ENCODE measurements at places on chromosomes 4 and X.

DNA sequence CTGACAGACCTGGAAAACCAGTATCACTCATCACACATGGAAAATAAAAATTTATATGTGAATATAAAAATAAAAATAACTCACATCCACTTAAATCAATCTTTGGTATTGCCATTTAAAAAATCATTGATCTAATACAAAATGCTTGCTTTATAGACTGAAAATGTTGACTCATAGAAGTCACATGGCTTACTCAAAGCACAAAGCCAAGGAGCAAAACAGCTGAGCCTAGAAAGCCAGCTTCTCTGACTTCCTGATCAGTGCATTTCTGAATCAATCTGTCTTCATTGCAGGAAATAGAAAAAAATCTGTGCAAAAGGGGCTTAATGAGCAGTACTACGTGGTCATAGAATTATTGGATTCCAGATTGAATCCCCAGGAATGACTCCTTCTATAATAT is 176.9 kb upstream of the HS3ST1 start:
- DNase-seq = no peak

DNA sequence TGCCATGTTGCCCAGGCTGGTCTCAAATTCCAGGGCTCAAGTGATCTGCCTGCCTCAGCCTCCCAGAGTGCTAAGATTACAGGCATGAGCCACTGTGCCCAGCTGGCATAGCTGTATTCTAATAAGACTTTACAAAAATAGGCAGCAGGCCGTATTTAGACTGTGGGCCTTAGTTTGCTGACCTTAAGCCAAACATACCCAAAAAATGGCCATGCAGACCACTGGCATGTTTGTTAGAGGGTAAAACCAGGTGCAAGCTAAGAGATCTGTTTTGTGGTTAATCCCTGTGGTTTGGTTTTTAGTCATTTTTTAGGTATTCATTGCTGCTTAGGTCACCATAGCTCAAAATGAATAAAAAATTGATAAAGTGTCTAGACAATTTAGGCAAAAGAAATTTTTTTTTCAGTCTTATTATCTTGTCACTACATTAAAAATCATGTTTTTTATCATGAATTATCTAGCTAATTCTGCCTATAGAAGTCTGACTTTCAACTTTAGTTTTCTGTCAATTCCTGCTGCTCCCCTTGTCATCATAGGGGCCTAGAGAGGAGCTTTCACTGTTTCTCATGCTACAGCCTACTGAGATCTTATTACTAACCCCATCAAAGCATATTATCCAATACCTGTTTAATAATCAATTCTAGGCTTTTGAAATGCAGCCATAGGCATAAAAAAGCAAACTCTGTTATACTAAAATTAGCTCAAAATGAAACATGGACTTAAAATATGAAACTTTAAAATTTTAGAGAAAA is 7.5 kb upstream of the SPINK2 start:
- no peak for DNase-seq

- no peak for DNase-seq
Measured at GRCh38 chrX:117839544-117839943, 277.1 kb downstream of the KLHL13 start.

- DNase-seq = no peak
Measured at GRCh38 chr4:175946472-175947116, 119.0 kb upstream of the WDR17 start.

GRCh38 chrX:21374994-21375707 is 933 bp downstream of the CNKSR2 start:
- no peak for DNase-seq

DNA sequence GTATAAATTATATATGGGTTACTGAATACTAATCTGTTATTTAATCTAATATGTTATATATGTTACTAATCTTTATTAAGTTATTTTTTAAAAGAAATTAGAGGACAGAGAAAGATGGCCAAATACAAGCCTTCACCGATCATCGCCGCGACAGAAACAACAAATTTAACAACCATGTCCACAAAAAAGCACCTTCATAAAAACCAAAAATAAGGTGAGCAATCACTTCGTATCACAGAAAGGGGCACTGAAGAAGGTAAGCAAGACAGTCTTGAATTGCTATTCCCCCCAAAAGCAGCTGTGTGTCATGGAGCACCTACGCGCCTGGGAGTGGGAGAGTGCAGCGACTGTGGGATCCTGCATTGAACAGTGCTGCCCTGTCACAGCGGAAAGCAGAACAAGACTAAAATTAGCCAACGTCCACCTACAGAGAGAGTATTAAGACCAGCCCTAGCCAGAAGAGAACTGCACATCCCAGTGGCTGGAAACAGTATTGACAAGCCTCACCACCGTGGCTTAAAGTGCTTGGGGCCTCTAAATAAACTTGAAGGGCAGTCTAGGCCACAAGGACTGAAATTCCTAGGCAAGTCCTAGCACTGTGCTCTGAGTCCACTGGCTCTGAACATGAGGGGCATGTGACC is 38.5 kb downstream of the LRBA start:
- no peak for DNase-seq

DNA sequence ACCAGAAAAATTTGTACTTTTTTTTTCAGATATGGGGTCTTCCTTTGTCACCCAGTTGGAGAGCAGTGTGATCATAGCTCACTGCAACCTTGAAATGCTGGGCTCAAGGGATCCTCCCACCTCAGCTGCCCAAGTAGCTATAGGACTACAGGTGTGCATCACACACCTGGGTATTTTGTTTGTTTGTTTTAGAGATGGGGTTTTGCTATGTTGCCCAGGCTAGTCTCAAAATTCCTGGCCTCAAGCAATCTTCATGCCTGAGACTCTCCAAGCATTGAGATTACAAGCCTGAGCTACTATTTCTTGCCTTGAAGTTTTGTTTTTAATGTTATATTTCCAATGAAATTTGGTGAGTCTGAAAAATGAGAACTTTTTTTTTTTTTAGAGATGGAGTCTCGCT is 847.8 kb downstream of the TRIML1 start:
- no peak for DNase-seq

DNA sequence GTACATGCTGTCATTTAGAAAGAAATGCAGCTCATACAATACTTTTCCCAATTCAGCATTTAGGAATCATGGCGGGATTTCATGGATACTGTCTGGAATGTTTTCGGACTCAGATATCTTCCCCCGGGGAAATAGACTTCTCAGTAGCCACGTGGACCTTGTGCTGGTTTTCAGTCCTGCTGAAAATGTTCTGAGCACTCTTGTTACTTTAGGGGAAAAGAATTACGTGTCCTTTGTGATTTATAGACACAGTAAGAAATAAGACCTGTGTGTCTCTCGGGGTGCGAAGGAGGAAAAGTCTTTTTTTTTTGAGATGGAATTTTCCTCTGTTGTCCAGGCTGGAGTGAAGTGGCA is 3.8 kb downstream of the CD99 start:
- no peak for DNase-seq

GRCh38 chr4:5900844-5901243 is 8.0 kb upstream of the CRMP1 start:
- DNase-seq = no peak

GRCh38 chr4:121198251-121198650 is 34.1 kb upstream of the TNIP3 start:
- no peak for DNase-seq

DNA sequence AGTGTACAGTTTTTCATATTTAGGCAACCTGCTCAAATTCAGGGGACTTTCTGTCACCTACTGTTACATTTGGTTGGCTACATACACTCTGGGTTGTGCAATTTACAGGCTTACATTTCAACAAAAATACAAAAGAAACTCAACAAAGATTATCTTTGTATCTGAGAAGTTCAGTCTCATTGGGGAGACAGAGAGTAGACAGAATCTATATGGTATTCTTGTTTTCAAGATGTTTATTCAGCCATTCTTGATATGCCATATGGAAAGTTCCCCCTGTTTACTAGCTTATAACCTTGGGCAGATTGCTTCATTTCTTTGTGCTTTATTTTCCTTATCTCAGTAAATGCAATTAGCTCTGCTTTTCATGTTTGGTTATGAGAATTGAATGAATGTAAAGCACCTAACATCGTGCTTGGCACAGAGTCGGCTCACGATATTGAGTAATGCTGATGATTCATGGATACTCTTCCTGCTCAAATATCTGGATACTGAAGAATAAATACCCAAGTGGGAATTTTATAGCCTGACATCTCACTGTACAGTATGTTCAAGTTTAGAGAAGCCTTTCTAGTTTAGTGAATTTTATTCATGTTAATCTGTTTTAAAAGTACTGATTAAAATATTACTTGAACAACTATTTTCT is 96.5 kb upstream of the PACRGL start:
- no peak for DNase-seq

GRCh38 chr4:55546506-55546755 is 278 bp downstream of the CLOCK start:
- DNase-seq = no peak

- no peak for DNase-seq
Measured at GRCh38 chr4:47837908-47838294, at the start of gene CORIN. Gene CORIN, minus strand, starts transcription at chr4:47838067. Its CDS starts 118 bp downstream, at chr4:47837949.

DNA sequence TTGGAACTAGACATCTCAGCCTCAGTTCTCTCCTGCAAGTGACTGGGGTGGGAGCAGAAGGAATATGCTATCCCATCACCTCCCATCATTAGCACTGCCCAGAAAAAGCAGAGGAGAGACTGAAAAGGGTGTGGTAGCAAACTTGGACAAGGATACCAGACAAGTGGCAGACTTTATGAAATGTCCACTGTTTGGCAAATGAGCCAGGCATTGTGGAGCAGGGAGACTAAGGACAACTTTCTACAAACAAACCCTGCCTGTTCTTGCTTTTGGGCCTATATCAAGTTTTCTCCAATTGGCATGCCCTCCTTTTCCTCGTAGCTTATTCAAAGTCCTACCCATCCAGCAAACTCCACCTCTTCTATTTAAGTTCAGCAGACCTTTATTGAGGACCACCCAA is 41.6 kb downstream of the ZCCHC12 start:
- no peak for DNase-seq

DNA sequence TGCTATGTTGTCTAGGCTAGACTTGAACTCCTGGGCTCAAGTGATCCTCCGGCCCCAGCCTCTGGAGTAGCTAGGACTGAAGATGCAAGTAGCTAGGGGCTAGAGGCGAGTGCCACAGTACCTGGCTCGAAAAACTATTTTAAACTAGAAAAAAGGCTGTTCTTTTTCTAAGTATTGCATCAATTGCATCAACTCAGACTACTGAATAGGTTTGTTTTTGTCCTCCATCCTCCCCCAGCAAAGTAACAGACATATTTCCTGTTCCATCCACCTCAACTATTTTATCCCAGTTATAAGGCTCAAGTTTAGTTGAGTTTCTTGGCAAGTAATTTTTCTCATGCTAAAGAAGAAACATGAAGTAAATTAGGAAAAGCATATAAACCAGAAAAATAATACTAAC is 4.1 kb downstream of the SH3RF1 start:
- DNase-seq = no peak

DNA sequence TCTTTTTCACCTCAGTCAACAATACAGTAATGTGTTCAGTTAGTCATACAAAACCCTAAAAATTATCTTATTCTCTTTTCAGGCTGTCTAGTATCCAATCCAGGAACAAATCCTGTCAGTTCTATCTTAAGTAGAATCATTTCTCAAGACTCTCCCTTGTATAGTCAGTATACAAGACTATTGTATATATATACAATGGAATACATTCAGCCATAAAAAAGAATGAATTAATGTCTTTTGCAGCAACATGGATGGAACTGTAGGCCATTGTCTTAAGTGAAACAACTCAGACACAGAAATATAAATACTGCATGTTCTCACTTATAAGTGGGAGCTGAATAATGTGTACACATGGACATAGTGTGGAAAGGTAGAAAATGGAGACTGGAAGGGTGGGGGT is 501.2 kb upstream of the ATOH1 start:
- DNase-seq = no peak

- DNase-seq = peak; percentile 57
Measured at GRCh38 chrX:118727686-118728339, 407 bp downstream of the IL13RA1 start.

- no peak for DNase-seq
Measured at GRCh38 chr4:71093745-71094144, 100.3 kb downstream of the DCK start.

- no peak for DNase-seq
Measured at GRCh38 chrX:51694254-51694653, 11.6 kb upstream of the CENPVL2 start.

GRCh38 chrX:37364666-37365065 is 15.5 kb downstream of the PRRG1 start:
- no peak for DNase-seq

- DNase-seq = no peak
Measured at GRCh38 chr4:55834086-55834795, 14.7 kb downstream of the EXOC1L start.

GRCh38 chr4:85701861-85702321 is 226.9 kb downstream of the ARHGAP24 start:
- no peak for DNase-seq

DNA sequence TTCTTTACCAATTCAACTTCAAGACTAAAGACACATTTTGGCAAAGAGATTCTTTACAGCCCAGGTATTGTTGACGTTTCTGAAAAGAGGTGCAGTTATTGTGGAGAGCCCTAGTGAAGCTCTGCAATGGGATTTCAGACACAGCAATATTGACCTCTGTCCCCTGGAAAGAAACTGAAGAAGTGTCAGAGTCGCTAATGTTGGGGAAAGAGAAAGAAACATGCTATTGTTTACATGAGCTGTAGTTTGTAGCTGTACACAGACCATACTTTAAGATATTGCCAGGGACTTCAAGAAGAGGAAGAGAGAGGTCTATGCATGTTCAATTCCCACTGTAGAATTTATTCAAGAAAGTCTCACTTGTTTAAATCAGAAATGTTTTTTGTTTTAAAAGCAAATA is 497.3 kb upstream of the BOD1L1 start:
- DNase-seq = no peak

- DNase-seq = no peak
Measured at GRCh38 chr4:183396227-183396637, 48.2 kb upstream of the CDKN2AIP start.

DNA sequence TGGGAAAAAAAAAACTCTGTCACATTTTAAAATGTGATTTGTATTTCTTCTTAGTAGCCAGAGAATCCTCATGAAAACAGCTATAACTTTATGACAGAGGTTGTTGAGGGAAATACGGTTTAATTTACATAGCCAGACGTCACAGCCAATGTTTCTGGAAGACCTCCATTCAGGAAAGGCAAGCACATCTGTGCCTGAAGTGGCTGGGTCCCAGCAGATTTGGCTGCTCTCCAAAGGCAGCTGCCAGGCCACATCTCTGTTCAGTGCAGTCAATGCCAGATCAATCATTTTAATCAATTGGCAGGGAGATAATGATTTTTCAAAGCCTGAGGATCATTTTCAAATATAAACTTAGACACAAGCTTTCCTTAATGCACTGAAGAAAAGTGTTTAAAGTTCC is 86.5 kb upstream of the ZIC3 start:
- DNase-seq = no peak

DNA sequence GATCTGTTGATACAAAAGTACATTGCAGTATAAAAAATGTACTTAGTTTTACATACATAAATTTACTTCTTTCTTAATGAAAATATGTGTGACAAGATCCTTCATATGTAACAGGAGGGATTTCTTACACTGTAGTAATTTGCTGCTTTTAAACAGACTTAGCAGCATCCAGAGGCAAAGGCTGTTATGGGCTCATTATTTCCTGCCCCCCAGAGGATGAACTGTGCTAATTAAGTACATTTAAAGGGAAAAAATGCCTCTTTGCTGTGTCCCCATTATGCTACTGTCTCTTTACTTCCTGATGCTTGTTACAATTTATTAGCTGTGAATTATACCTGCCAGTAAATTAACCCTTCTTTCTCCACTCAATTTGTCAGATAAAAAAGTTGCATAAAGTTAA is 47.1 kb downstream of the NDST3 start:
- no peak for DNase-seq

Data from ovary (tissue), 10 donors.